ENCODE measurements at places on chromosomes 7 and 10.

DNA sequence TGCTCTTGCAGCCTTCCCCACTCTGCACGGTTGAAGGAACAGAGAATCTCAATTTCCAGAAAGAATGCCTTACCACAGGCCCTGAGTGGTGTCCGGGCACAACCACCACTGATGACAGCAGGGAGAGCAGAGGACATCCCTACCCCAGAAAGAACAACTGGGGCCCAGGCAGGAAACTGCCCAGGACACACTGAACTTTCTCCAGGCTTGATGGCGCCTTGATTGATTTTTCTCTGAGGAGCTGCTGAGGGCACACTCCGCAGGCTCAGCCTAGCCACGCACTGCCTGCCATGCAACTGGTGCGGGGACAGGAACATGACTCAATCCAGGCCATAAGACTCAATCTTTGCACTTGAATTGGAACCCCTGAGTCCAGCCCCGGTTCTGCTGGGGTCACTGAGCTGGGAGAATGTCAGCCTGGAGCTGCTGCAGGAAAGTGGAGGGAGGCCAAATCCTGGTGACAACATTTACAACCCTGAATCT, 5.9 kb downstream of the AKR1B1 start:
- DNase-seq: no peak

DNA sequence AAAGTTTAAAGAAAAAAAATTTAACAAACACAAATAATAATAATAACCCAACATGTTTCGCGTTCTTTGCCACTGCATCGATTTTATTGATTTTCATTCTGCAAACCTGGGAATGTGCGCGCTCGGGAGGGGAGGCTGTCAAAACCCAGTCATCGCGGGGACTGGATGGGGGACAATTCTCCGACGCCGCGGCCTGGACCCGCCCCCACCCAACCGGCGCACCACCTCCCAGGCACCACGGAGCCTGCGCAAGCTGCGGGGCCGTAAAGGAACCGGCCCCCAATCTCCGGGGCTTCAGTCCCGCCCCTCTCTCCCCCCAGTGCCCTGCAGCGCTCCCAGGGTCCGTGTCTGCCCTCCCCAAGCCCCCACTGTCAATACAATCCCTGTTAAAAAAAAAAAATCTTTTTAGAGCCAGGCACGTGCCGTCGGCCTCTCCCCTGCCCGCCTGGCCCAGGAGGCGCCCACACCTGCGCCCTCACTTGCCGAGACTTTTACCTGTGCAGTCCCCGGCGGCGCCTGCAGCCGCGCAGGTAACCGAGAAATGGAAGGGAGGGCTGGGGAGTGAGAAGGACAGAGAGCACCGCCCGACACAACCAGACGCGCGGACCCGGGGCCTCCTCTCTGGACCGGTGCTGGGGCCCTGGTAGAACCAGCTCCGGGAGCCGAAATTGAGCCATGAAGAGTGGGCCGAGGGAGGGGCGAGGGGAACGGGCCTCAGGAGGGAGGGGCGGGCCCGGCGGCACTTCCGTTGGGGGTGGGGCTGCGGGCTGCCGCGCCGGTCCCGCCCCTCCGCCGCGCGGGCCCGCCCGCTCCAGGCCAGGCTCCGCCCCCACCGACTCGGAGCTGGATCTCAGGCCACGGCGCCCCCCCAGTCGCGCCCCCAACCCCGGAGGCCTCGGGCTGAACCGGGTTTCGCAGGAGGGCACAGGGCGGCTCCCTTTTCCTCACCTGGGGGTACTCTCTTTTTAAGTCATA, 7.6 kb upstream of the ZNF503 start:
- DNase-seq: peak; percentile 41

DNA sequence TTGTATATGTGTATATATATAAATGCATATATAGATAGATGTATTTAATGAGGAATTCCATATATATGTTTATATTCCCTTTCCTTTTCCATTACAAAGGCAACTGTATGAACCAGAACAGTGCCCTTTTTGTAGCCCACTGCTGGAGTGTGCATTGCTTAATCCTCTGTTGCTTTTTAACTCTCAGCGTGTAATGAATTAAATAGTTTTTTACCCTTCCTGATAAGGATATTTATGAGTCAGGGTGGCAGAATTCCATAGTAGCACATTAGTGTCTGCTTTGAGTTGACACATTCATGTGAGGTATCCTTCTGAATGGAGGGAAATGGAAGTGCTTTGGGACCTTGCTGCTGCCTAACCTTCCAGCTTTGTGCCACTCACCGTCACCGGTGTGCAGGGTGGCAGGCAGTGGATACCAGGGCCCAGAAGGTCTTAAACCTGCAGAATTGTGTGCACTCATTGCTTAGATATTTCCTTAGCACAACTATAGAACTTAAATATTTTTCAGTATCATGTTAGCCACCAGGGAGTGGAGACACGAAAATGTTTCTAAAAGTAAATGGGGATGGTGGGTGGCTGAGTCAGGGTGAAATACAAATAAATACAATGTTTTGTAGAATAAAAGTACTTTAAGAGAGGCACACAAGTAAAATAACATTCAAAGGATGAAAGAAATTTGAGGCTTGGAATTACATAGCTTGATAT, 117.9 kb downstream of the SND1 start:
- peak; percentile 40 for DNase-seq

DNA sequence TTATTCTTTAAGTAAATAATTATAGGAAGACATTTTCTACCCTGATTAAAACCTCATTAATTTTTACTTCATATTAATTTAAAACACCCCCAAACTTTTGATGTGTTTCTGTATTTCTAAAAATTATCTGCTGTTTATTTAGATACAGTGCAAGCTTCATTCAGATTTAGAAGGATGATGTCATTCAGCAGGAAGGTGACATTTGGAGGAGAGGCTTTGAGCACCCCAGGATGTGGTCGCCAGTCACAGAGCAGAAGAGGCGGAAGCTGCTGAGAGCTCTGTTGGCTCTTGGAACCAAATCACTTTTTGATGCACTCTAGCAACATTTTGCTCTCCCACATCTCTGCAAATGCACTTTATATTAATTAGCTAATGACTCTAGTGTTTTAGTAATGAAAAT, 233.9 kb upstream of the CACNA2D1 start:
- DNase-seq: peak; percentile 31

GRCh38 chr7:49852619-49853462, 79.4 kb downstream of the VWC2 start:
- peak; percentile 15 for DNase-seq

- DNase-seq: no peak
These were observed 52.4 kb upstream of the PFKP start for GRCh38 chr10:3014968-3015367.

DNA sequence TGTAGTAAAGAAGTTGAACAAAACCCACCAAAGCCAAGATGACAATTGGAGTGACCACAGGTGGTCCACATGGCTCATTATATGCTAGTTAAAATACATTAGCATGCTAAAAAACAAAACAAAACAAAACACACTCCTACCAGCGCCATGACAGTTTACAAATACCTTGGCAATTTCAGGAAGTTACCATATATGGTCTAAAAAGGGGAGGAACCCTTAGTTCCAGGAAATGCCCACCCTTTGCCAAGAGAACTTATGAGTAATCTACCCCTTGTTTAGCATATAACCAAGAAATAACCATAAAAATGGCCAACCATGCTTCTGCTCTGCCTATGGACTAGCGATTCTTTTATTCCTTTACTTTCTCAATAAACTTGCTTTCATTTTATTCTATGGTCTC, 979.1 kb upstream of the POT1 start:
- DNase-seq: no peak

DNA sequence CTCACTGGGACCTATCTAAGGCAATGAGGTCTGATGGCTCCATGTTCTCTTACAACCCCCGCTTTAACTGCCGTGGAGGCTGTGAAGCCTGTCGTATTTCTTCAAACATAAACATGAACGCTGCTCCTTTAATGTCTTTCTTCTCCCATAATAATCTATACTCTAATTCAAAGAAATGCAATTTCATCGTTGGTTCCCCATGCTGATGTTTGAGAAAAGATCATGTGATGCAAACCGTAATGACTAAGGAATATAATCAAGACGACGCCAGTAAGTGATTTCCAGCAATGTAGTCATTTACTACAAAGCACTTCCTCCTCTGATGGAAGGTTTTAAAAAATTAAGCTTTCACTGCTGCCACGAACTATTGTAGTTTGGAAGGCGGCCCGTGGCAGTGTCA, 102.6 kb upstream of the NEBL start:
- no peak for DNase-seq

DNA sequence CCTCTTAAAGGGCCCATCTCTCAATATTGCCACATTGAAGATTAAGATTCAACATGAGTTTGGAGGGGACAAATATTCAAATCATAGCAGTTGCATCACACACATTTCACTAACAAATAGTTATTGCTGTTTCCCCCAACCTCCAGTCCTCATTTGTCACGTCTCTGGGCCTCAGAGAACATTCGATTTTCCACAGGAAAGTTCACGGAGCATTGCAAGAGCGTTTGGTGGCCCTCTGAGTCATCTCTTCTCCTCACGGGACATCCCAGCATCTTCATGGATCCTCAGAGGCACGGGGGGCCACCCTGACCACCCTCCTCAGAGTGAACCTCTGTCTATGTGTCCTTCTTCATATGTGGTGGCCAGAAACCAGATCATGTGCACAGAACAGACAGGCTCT, 50.3 kb upstream of the CHST15 start:
- no peak for DNase-seq

DNA sequence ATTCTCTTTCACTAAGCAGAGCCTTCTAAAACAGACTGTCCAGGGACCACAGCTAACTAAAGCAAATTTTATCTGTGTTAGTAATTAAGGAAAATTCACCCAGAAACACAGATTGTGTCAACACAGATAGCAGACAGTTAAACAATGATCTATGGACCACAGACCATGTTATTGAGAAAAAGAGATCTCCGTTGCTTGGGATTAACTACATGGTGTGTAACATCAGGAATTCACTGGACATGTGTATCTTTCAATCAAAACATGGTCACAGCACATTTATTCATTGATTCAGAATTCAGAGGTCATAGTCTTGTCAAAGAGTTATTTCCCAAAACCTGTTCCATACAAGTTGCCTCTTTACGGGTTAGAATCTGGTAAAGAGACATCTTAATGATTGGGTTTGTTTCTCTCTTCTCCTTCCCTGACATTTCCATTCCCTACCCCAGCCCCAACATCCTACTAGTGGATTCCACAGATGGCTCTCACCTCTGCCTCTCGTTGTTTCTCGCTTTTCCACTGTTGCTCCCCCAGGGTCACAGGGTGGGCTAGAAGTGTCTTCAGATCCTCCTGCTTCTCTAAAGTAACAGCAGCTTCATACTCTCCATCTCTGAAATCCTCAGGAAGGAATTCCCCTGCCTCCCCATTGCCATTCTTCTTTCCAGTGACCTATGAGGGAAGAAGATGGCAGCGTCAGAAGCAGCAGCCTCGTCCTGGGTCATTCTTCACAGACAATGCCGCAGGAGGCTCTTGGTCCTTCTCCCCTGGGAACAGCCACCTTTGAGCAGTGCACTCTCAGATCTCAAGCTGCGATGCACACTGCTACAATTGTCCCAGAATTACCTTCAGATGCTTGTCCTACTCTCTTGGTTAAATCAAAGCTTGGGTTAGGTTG, 958 bp downstream of the ANKRD1 start:
- no peak for DNase-seq

- no peak for DNase-seq
These were observed 128.8 kb downstream of the GATA3 start for GRCh38 chr10:8183241-8183704.

Data from fibroblast of skin of right quadriceps (primary cell).